ENCODE measurements at places on chromosomes 3 and 15.
A peak's percentile ranks its signal among the peaks of the same experiment; 100 is the strongest.

DNA sequence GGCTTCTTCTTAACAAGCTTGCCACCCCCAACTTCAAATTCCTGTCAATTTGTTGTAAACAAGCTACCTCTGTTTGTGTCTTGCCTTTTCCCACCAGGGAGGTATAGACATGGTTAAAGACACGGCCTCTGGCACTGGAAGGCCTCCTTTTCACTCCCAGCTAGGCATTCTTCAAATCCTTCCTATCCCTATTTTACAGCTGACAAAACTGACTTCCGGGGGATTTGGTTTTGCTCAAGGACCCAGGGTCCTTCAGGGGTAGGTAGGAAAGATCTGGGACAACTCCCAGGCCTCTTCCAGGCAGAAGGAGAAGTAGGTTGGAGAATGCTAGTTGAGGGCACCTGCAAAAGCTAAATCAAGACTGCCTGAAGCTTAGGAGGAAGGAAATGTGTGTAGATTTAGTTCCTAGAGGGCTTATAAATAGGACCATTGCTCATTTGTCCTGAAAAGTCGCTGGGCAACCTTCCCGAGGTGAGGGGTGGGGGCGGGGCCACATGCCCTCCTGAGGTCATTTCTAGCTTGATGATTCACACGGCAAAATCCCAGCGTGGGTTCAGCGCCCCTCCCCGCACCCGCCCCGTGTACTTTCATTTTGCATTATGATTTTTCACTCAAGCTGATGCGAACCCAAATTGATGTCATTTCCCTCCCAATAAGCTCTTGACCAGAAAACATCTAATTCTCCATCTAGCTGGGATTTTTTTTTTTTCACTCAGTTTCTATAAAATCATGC, 365.5 kb downstream of the SHQ1 start:
- peak; percentile 76 for DNase-seq

GRCh38 chr3:144275005-144275404, 303.4 kb downstream of the DIPK2A start:
- no peak for DNase-seq

GRCh38 chr3:128068156-128068620, 16.0 kb downstream of the SEC61A1 start:
- peak; percentile 47 for DNase-seq

DNA sequence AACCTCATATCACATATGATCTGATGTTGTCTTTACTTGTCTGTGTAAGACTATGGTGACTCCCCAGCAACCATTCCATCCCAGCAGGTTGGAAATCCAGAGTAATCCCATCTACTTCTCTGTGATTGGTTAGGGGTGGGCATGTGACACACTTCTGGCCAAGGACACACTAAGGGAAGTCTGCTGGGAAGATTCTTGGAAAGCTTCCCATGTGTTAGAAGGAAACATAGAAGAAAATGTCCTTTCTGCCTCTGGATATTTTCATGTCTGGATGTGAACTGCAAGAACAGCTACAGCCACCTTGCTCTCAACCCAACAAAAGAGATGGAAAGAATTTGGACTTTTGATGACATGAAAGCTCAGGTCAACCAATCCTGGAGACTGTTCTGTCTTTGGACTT, 2.6 kb upstream of the UBE2Q2 start:
- peak; percentile 83 for DNase-seq

- peak; percentile 27 for DNase-seq
These were observed 24.0 kb upstream of the C3orf70 start for GRCh38 chr3:185176750-185177359.

All from amniotic epithelial cell (primary cell).